Activated naive CD8-positive, alpha-beta T cell treated with anti-CD3 and anti-CD28 coated beads, Interleukin-2, amount 50 U/mL, for 24 hours (primary cell): ENCODE measurements at places on chromosomes 2 and 18.

DNA sequence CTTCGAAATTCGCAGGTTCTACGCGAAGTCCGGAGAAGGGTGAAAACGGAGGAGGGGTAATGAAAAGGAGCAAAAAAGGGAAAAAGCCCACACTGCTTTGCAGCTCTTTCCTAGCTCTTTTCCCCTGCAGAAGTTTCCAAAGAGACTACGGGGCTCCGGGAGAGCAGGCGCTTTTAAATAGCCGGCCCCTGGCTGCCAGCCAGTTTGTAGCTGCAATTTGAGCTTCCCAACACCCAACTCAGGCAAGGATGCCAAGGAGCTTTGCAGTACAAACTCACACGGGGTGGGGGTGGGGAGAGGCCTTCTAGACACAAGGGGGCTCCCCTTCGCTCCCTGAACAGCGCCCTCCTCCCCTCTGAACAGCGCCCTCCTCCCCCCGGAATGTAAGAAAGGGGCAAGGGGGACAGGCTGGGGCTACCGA, at the start of gene IGFBP5:
Gene IGFBP5, minus strand, starts transcription at position 149 of the 421 bp plus-strand sequence. CDS start 774 bp downstream, outside the sequence.
- DNase-seq, result no peak

- no peak for DNase-seq
Observed at GRCh38 chr2:152624805-152625204, 92.5 kb downstream of the PRPF40A start.

DNA sequence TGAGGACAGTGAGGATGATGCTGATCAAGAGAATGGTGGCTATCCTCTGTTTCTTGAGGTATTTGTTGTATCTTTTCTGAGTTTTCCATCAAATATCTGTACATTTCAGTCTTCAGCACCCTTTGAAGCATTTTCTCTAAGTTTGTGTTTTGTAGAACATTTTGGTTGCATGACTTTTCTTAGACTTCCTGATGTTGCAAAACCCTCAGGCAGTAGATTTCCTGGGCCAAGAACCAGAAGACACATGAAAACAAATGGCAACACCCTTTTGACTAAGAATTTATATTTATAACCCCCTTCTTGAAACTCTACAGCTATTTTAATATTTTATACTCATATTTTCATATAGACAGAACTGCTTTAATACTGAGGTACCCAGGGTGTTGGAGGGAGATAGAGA, 16.2 kb downstream of the HNMT start:
- no peak for DNase-seq

- no peak for DNase-seq
Observed at GRCh38 chr2:200743042-200743676, 68.6 kb upstream of the BZW1 start.

- no peak for DNase-seq
Observed at GRCh38 chr2:172558372-172558771, 2.5 kb downstream of the PDK1 start.

DNA sequence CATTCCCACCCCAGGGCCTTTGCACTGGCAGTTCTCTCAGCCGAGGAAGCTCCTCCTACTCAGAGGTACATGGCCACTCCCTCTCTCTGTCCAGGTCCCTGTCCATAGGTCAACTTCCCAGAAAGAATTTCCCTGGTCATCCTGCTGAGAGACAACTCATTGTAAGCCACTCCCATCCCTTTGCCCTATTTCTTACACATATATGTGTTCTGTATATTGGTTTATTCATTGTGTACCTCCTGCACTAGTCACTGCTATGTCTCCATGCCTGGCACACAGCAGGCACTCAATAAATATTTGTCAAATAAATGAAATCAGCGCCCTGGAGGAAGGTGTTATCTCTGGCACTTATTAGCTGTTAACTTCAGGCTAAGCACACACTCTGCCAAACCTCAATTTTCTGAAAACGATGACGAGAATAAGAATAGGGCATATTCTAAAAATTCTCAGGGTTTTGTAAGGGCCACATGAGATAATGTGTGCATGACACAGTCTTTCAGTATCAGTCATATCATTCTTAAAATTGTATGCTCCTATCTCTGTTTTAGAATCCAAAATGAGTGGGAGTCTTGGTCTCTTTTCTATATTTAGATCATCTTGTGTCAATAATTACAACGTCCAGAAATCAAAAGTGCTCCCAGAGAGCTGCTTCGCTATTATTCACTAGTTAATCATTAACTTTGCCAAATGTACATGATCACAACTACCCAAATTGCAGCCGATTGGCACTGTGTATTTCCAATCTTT, 198.0 kb downstream of the ALK start:
- DNase-seq, result no peak

GRCh38 chr18:38174173-38174572, 608.6 kb upstream of the CELF4 start:
- no peak for DNase-seq
